ENCODE measurements at places on chromosomes 5 and 9. TPM values are rescaled to one million over a fixed set of nuclear protein-coding genes. Genes with fewer than 3 reads are reported as not detected.

The CKMT2 gene
- total RNA-seq = 3.0 TPM

DNA sequence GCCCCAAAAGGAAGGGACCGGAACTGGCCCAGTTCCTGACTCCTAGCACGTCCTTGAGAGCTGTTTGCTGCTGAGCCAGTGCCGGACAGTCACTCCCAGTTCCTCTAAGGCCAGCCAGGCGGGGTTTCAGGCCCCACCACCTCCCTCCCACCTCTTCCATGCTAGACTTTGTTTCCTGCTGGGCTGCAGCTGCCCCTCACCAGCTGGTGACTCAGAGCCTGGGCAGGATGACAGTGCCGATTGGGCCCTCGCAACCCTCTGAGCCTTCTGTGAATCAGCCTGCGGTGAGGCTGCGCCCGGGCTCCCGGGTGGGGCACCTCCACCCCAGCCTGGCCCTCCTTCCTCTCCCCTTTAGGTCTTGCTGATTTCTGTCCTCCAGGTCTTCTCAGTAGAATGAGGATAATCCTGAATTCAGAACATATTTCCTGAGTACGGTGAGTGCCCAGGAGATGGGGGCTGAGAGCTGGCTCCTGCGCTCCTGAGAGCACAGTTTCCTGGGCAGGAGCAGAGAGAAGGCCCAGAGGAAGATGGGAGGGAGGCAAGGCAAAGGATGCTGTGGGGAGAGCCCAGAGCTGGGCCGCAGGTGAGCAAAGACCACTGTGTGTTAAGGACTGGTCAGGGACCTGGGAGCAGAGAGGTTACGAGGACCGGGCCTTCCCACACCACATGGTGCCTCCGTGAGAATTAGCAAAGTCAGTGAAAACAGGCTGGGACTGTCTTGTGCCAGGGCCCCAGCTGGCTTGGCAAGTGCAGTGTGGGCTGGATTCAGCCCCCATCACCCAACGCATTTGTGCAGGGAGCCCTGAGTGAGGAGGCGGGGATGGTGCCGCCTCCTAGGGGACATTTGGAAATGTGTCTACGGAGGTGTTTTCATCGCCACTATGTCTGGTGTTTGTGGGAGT lies 32.9 kb upstream of the STXBP1 start:
- peak; percentile 95 for DNase-seq

The FAM174A gene
- 21.7 TPM for total RNA-seq

The PCDHGA3 gene
- 1.7 TPM for total RNA-seq

GRCh38 chr9:124242331-124243194 lies 15.2 kb upstream of the NEK6 start:
- no peak for DNase-seq

GRCh38 chr9:134855231-134855899 lies 25.2 kb upstream of the FCN2 start:
- peak; percentile 60 for DNase-seq

DNA sequence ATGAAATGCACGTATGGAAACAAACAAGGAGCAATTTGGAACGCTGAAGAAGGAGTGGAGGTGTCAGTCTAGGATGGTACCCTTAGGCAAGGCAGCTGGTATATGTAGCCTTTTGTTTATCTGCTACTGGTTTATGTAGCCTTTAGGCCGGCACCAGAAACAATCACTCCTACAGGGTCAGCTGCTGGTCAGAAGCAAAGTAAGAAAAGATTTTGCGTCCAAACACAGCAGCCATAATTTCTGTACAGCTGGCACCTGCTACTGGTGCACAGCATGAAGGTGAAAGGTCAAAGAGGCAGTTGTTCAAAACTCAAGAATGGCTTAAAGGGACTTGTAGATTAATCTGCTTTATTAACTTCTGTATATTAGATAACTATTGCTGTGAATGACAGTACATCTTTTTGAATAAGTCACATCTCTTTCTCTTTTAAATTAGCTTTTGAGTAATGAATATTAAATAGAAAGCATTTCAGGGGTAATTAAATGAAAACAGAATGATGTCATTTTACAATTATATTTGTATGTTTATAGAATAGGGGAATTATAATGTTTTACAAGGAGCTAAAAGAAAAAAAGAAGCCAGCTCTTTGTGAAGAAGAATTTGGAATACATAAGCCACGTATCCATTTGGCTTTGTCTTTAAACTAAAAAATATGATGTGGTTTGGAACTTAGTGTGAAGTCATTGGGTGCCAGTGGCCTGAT lies 33.1 kb upstream of the TLX3 start:
- no peak for DNase-seq

GRCh38 chr5:176994460-176995121 lies 12.0 kb downstream of the UIMC1 start:
- peak; percentile 71 for DNase-seq

The OCLN gene
- total RNA-seq = 136 TPM

The NR5A1 gene
- not detected for total RNA-seq

The MEGF10 gene
- 0.26 TPM for total RNA-seq

DNA sequence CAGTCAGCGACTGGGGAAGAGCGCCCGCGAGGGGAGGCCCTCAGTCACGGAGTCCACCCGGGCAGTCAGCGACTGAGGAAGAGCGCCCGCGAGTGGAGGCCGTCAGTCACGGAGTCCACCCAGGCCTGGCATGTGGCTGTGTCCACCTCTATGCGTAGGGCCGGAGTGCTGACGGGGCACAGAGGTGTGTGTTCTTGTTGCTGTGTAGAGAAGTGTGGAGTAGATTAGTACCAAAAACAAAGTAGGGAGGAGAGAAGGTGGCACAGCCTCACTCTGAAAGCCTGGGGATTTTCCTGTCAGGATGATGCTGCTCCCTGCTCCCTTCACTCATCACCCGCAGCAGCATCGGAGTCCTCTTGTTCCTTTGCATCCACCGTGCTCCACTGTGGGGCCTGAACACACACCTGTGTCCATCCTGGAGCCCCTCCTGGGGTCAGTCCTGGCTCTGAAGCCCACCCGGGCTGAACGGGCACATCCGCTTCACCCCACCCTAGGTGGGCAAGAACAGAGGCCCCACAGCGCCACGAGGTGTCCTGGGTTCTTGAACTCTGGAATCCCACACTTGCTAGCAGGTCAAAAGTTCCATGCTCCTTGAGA lies 37.9 kb downstream of the AHRR start:
- no peak for DNase-seq

The C9orf50 gene
- not detected for total RNA-seq

The CCDC183 gene
- total RNA-seq = 4.0 TPM

The ARHGEF28 gene
- total RNA-seq = 22.3 TPM

- DNase-seq = no peak
Measured at GRCh38 chr9:840343-840742, 1.2 kb upstream of the DMRT1 start.

- peak; percentile 77 for DNase-seq
Measured at GRCh38 chr5:132011622-132012343, at the start of gene ACSL6. Gene ACSL6 (minus strand): TSS chr5:132011658. CDS start chr5:132011553, 105 bp downstream.

GRCh38 chr5:61018062-61018461 lies 73.1 kb downstream of the NDUFAF2 start:
- no peak for DNase-seq

DNA sequence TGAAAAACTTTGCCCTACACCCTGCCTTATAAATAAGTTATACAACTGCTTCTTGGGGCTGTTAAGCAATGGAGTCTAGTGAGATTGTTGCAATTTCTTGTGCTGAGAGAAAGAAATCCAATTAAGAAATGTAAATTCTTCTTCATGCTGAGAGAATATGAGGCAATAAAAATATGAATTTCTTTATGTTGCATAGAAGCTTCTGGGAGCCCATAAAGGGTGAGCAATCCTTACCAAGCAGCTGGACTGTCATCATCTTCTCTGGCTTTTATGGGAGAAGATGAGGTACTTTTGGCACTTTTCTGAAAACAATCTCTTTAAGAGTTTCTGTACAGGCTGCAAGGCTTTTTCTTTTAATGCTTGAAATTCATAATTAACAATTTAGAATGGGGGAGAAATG lies 204.3 kb downstream of the DMRTA1 start:
- no peak for DNase-seq

DNA sequence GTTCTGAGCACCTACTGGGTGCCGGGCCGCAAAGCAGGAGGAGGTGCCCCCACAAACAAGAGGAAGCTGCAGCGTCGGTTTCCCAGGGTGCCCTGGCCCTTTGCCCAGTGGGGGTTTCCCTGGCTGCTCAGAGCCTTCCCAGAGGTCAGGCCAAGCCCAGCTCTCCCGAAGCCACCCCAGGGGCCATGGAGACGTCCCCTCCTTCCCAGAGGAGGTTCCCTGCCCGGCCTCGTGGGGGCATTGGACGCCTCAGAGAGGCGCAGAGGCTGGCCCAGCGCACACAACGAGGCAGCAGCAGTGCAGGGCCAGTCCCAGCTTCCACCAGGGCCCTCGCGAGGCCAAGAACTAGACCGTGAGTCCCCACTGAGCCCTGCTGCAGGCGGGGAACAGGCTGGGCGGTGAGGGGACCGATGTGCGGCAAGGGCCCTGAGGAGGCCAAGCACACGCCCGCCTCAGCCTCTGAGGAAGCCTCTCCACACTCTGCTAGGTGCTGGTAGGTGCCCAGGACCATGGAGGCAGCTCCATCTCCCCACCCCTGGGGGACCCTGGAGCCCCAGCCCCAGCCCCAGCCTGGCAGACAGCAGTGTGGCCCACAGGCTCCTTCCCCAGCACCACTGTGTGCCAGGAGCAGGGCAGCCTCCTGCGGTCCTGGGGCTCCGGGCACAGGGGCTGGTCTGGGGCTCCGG lies 7.0 kb downstream of the DIPK1B start:
- no peak for DNase-seq

GRCh38 chr5:14142202-14142826 lies 828 bp upstream of the TRIO start:
- no peak for DNase-seq

The ANKDD1B gene
- total RNA-seq = 3.7 TPM

GRCh38 chr5:82446809-82447208 lies 168.7 kb upstream of the RPS23 start:
- DNase-seq = no peak

GRCh38 chr5:134446938-134447337 lies 35.3 kb upstream of the CDKN2AIPNL start:
- no peak for DNase-seq

DNA sequence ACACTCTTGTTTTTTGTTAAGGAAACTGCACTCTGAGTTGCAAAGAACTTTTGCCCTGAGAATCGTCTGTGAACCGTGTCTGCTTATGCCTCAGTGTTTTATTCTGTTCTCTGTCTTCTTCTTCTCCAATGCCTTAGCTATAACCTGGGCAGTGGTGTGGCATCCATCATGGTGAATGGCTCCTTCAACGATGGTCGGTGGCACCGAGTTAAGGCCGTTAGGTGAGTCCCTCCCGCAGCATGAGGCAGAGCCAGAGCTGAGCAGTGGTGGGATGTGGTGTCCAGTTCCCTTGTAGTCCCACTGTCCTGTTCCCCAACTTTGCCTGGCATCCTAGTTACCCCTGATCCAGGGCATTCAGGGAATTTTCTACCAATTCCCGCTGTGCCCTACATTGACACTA lies 98.3 kb downstream of the LIFR start:
- no peak for DNase-seq

DNA sequence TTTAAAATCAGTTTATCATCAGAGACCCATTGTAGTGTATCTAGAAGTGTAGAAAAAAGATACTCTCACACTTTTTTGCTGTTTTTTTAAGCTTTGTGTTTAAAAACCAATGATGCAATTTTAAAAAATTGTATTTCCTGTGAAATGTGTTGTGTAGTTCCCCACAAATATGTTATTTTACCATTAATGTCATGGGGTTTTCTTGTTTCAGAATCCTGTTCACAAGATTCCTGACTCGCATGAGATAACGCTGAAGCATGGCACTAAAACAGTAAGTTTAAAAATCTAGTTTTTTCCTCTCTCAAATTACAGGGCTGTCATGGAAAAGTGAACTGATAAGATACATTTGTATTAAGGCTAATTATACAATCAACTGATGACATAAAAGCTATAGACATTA lies 58.6 kb downstream of the WDR70 start:
- DNase-seq = no peak

- DNase-seq = no peak
Measured at GRCh38 chr5:90528601-90529193, 687 bp downstream of the LYSMD3 start.

GRCh38 chr9:136180586-136180985 lies 24.3 kb downstream of the LHX3 start:
- no peak for DNase-seq

The OTULINL gene
- total RNA-seq = 104 TPM

The BRD8 gene
- total RNA-seq = 46.7 TPM

The LHX3 gene
- not detected for total RNA-seq

The FKBP15 gene
- 60.6 TPM for total RNA-seq

The MRPS2 gene
- total RNA-seq = 23.0 TPM

GRCh38 chr5:78016863-78017529 lies 240.9 kb upstream of the TBCA start:
- DNase-seq = no peak

The ADAMTS12 gene
- total RNA-seq = 11.2 TPM

DNA sequence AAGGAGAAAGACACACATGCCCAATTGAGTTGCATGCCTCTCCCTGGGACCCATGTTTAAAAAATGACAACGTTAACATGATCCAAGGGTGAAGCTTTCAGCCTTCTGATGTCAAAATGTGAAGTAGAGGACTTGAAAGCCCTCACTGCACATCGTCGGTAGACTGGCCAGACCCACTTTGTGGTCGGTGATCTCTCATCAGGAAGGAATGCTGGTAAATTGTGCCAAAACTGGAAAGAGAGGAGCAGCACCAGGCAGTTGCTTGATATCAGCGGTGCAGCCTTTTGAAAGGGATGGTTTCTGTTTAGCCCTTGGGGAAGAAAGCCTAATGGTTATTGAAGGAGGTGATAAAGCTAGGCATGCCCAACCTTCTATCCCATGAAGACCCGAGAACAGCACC lies 125.3 kb upstream of the MARCHF11 start:
- no peak for DNase-seq

DNA sequence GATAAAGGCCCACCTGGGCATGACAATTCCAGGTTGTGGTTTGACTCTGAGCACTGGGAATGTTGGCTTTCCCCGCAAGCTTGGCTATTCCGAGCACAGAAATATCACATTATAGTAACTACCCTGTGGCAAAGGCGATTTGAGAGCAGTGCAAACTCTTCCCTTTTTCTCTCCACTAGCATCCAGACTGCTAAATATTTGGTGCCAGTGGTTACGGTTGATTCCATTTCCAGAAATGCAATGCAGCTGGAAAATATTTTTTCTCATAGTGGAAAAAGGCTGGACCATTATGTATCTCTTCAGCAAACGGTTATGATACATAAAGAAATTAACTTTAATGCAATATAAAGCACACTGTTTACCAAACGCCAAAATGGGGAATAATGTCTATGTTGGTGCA lies 158.0 kb downstream of the ENC1 start:
- no peak for DNase-seq

The MOB3B gene
- total RNA-seq = 17.8 TPM

GRCh38 chr5:132526290-132526973 lies 16.9 kb downstream of the IL5 start:
- DNase-seq = peak; percentile 64

DNA sequence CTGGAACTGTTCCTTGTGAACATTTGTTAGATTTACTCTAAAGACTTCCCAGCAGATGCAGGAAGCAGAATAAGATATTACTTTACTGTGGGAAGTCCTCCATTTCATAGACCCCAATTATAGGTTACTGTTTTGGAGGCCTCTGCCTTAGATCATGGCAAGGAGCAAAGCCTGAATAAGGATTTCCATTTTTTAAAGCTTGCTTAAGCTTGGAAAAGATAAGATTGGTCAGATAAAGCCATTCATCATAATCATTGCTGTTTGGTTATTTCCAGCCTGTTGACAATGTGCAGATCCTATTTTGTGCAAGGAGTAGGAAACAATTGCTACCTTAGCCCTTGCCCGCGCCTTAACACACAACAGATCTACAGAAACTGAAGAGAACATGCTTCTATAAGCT lies 129.5 kb upstream of the ITGA1 start:
- DNase-seq = no peak

- DNase-seq = no peak
Measured at GRCh38 chr5:53926026-53926425, 365.6 kb downstream of the NDUFS4 start.

All from upper lobe of right lung (tissue), 1 donor.